ENCODE measurements at places on chromosomes 2 and 18.

- DNase-seq = no peak
These were observed 81.2 kb downstream of the NEDD4L start for GRCh38 chr18:58125183-58125582.

DNA sequence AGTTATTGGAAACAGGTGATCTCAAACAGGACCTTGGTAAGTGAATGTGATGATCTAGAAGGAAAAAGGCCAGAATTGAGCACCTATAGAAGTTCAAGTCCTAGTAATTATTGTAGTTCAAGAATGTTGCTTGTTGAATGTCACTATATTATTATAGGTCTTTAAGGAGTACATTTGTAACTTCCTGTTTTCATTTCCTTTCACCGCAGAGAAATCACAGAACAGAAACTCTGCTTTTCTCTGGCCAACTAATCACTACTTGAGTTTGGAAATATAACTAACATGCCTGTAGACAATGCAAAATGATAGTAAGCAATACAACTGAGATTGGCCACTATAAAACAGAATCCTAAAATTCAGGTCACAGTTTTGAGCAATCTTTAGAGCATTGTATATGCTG, 61.8 kb upstream of the EFEMP1 start:
- DNase-seq = no peak

- DNase-seq = no peak
These were observed 265.7 kb upstream of the HS6ST1 start for GRCh38 chr2:128584296-128584890.

- no peak for DNase-seq
These were observed 129.6 kb downstream of the CERS6 start for GRCh38 chr2:168585700-168586099.

DNA sequence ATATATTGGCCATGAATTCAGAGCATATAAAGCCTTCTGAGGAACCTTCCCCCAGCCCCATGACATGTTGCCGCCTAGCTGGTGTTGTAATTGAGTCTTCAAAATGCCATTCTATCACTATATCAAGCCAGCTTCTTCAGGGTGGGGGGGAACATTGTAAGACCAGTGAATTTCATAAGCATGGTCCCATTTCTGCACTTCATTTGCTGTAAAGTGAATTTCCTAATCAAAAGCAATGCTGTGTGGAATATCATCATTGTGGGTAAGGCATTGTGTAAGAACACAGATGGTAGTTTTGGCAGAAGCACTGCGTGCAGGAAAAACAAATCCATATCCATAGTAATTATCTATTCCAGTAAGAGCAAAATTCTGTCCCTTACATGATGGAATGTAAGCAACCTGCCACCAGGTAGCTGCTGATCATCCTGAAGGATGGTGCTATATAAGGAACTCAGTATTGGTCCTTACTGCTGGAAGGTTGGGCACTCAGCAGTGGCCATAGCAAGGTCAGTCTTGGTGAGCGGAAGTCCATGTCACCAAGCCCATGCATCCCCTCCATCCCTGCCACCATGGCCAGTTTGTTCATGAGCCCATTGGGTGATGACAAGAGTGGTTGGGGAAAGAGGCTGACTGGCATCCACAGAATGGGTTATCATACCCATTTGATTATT, 159.4 kb downstream of the COPS8 start:
- no peak for DNase-seq

DNA sequence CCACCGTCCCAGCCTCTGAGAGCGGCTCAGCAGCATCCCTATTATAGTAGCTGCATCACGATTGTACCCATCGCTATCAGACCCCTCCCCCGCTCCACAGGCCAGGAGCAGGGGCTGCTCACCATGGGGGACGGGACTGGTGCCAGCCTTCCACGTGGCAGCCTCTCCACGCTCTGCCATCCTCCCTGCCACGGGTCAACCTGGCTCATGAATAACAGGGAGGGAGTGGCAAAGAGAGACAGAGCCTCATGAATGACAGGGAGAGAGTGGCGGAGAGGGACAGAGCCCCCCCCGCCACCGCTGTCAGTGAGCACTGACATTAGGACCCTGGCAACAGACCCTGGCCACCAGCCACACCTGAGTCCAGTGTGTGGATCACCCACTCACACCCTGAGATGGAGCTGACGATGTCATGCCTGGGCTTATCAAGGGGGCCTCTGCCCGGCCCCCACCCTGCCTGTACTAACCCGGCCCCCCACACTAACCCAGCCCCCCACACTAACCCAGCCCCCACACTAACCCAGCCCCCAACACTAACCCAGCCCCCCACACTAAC, 16.9 kb downstream of the CROCC2 start:
- no peak for DNase-seq

DNA sequence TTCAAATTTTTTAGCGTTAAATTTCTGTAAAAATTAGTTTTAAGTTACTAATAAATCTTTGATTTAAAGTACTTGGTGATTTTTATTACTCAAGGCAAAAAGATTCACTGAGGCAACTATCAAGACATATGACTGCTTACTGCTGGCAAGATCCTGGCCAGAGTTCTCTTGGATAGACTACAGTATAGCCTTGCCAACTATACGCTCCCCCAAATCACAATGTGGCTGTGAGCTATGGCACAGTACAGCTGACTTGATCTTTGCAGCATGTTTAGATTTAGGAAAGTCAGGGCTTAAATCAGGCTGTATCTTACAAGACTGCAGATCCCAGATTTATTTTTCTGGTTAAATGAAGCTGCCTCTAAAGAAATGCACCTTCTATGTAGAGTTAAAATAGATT, 26.5 kb downstream of the MSTN start:
- DNase-seq = no peak

- no peak for DNase-seq
These were observed 1.5 kb downstream of the ERBB4 start for GRCh38 chr2:212536817-212537725.

- DNase-seq = no peak
These were observed 102.4 kb downstream of the GALNT3 start for GRCh38 chr2:165691615-165692014.

DNA sequence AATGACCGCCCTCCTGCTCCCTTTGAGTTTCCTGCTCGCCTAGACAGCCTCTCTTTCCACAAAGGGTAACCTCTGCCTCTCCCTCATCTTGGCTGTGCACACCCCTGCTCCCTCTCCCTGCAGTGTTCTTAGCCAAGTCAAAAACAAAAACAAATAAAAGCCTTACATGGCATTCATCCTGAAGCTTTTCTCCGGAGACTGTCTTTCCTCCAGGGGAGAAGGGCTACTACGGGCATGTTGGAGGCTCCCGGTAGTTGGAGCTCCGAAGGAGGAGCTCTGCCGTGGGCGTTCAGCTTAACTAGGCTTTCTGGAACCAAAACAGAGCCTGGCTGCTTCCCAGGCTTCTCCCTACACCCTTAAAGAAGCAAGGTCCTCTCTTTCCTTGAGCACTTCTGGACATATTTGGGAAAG, 104.2 kb downstream of the TPGS2 start:
- no peak for DNase-seq

DNA sequence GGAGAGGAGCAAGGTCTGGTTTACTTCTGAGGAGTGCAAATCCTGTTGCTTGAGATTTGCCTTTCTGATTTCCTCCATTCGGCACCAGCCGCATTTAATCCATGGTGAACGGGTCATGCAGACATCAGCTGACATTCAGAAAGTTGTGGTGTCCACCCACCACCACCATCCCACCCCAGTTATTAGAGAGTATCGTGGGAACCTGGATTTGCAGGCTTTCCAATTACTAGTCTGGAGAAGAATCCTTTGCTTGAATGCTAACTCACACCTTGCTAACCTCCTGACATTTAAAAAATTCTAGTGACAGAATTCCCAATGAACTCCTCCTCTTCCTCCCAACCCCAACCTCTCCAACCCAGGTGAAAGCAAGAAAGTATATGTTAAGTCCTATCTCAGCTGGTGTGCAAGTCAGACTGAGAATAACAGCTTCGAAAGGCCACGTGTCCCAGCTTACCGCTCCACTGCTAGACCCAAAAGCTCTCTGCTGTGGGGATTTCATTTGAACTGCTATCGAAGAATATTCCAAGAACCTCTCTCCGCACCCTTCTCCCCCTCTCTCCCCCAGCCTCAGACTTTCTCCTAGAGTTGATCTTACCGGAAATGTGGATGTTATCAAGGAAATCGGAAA, 17.7 kb downstream of the BCL11A start:
- DNase-seq = no peak

GRCh38 chr18:21129566-21130216, 18.1 kb upstream of the ROCK1 start:
- DNase-seq = no peak

- DNase-seq = no peak
These were observed 2.2 kb downstream of the ACSL3 start for GRCh38 chr2:222862909-222863544.

DNA sequence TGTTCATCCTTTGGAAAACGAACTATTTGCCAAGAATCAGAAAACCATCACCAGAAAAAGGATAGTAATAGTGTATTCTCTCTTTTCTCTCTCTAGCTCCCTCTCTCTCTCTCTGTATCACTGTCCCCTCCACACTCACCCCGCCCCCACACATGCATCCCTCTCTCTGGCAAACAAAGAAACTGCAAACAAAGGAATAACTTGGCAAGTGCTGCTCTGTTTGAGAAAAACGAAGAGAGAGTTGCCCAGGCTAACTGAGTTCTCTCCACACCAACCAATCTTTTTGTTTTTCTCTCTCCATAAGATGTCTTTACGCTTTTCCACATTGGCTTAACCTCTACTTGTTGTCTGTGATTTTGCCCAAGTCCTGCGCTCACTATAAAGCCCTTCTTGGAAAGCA, 316.2 kb downstream of the EPHA4 start:
- DNase-seq = no peak

GRCh38 chr2:65198737-65199136, 28.9 kb upstream of the ACTR2 start:
- no peak for DNase-seq

DNA sequence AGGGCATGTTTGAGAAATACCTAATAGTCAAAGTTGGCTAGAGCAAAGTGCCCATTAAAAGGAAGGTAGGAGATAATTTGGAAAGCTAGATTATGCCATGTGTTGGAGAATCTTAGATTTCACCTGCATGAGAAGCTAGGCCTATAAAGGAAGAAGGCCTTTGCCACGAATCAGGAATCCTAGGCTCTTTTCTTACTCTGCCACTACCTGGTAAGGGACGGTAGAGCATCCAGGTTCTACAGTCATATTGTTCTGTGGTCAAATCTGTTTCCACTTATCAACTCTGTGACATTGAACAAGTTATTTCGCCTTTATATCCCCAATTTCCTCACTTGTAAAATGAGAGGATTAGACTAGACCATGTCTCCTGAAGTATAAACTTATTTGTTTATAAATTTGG, 3.6 kb upstream of the KCNJ3 start:
- no peak for DNase-seq

DNA sequence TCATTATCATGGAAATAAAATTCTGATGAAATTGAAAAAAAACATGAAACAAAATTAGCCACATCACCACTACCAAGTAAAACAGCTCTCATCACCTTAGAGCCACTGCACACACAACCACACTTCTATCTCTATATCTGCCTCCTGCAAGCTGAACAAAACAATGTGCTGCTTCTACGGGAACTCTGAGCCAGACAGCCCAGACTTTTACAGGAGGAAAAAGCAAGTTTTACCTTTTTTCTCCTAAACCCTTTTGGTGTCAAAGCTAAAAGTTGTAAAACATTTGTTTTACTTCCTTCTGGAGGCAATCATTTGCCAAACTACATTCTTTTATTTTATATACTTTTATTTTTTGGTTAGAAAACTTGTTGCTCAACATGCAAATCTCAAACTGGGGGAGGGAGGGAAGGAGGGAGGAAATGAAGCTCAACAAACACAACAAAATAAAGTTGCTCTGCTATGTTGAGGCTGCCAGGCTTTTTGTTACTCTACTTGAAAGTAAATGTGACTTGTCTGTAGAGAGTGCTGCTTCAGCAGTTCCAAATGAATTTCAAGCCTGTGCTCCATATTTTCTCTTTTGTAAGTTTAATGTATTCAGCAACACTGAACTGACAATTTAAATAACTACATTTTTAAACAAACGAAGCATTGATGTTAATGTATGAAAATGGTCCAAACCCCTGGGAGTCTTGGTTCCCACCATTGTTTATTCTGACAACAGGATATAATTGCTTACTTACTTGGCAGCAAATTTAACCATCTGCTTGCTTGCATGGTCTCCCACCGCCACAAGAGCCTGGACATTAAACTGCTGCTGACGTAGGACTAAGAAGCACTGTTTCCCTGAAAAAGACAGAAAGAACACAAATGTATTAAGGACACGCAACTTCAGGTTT, 24.5 kb downstream of the DARS1 start:
- no peak for DNase-seq

GRCh38 chr2:17059458-17059857, 393.8 kb upstream of the CYRIA start:
- no peak for DNase-seq

- no peak for DNase-seq
These were observed 49.2 kb downstream of the CRIM1 start for GRCh38 chr2:36404754-36405153.

DNA sequence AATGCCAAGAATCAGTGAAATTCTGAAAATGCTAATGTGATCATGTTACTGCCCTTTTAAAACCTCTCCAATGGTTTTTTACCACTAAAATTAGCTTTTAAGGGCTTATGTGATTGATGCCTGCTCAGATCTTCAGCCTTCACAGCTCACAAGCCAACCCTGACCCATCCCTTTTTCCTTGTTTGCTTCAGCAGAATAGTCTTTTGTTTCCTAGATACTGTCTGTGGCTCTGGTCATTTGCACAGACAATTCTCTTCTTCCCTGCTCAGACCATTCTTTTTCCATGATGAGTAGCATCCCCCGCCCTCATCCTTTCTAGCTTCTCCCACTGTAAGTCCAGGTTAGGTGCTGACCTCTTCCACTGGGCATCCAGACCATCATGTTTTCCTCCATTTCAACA, 164.9 kb upstream of the NT5C1B start:
- no peak for DNase-seq

GRCh38 chr2:41821167-41821566, 226.7 kb upstream of the PKDCC start:
- DNase-seq = no peak

DNA sequence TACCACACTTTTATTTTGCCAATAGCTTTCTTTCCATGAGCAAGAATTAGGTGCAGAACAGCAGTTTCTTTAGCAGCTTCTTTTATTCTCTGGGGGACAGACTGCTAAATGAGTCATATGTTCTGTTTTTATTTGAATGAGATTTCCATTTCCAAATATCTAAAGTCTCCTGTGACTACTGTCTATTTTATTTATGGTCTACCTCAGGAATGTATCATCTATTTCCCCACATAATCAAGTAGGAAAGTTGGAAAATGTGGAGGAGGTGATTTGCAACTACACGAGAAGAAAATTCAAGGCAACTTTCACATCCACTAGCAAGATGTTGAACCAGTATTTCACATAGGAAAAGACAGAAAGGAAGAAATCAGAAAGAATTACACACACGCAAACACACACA, 139.9 kb upstream of the MEX3C start:
- DNase-seq = no peak

GRCh38 chr18:2881840-2882195, 35.0 kb downstream of the EMILIN2 start:
- DNase-seq = no peak

GRCh38 chr2:42900289-42900891, 108.0 kb upstream of the HAAO start:
- no peak for DNase-seq

- DNase-seq = no peak
These were observed 112.6 kb upstream of the NDUFV2 start for GRCh38 chr18:8989855-8990254.
